Glomerular endothelial cell (primary cell): ENCODE measurements at places on chromosomes 4 and X. TPM values are rescaled to one million over a fixed set of nuclear protein-coding genes. Genes with fewer than 3 reads are reported as not detected.
A peak's percentile ranks its signal among the peaks of the same experiment; 100 is the strongest.

The EDA2R gene
- 7.0 and 7.6 TPM in 2 replicates for total RNA-seq

The CFAP299 gene
- not detected in 2 replicates for total RNA-seq

The SHROOM2 gene
- total RNA-seq = 41.9 and 46.0 TPM in 2 replicates

The RNF150 gene
- total RNA-seq = 0.53 and 0.93 TPM in 2 replicates

The TKTL2 gene
- total RNA-seq = not detected in 2 replicates

The HSD17B13 gene
- total RNA-seq = not detected in 2 replicates

The NDST3 gene
- 0.19 TPM in 1 of 2 replicates, not detected in the other for total RNA-seq

The HSFX1 gene
- 1.2 and 2.1 TPM in 2 replicates for total RNA-seq

The BMX gene
- 3.3 and 24.9 TPM in 2 replicates for total RNA-seq

- DNase-seq = no peak
Measured at GRCh38 chr4:145107126-145107525, 9.0 kb downstream of the ABCE1 start.

- no peak for DNase-seq
Measured at GRCh38 chrX:101395789-101396188, 5.0 kb downstream of the RPL36A start.

GRCh38 chr4:124644621-124645020 is 67.9 kb downstream of the ANKRD50 start:
- DNase-seq = no peak

- DNase-seq = no peak
Measured at GRCh38 chrX:139892512-139892911, 40.3 kb downstream of the ATP11C start.

DNA sequence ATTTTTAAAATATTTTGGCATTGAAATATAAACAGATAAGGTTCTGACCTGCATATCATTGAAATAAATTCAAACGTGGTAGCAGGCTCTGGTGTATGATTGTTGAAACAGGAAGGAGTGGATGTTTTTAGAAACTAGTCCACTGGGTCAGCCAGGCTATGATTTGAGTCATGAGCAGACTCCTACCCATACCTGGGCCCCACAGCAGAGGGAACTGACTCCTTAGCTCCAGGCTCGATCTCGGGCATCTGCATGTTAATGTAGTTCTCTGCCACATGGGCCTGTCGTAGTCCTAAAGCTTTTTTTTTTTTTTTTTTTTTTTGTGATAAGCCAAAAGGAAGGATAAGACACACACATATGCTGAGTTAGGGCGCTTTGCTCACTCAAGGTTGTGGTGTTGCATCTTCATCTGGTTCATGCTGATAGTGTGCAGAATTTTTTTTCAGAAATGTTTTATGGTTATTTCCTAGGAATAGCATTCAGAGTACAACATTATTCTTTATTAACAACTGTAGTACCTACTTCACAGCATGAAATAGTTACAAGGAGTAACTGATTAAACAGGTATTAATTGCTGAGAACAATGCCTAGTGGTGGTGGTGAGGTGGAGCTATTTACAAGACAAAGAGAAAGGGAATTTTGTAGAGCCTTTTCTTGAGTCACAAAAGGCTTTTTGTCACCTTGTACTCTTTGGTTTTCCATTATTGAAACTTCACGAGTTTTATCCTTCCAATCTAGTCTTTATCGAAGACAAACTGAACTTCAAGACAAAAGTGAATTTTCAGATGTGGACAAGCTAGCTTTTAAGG is 27.3 kb downstream of the OFD1 start:
- no peak for DNase-seq

DNA sequence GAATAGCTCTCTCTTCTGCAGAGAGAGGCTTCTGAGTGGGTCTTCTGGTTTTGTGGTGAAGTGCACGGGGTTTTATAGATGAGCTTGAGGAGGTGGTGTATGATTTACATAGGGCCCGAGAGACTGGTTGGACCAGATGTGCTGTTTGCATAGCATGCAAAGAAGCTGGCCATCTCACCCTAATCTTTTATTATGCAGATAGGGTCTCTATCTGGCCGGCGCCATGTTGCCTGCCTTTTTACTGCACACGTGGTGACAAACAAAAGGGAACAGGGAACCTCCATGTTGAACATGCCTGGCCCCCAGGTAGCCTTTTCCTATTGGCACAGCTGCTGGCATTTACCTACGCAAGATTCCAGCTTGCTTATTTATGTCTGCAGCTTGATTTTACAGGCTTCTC is 473.3 kb upstream of the FAM47C start:
- no peak for DNase-seq

- no peak for DNase-seq
Measured at GRCh38 chr4:147056940-147057610, 111.4 kb upstream of the TTC29 start.

- no peak for DNase-seq
Measured at GRCh38 chrX:133674726-133675470, 259.6 kb upstream of the GPC4 start.

DNA sequence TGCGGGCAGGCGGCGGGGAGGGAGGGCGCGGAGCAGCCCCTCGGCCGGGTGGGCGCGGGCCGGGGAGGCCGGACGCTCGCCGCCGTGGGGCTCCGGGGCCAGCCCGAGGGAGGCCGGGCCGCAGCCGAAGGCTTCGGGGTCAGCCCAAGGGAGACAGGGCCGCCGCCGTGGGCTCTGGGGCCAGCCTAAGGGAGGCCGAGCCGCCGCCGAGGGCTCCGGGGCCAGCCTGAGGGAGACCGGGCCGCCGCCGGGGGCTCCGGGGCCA is 251 bp downstream of the KIAA0232 start:
- no peak for DNase-seq

- DNase-seq = no peak
Measured at GRCh38 chrX:19876962-19877361, 10.4 kb downstream of the SH3KBP1 start.

DNA sequence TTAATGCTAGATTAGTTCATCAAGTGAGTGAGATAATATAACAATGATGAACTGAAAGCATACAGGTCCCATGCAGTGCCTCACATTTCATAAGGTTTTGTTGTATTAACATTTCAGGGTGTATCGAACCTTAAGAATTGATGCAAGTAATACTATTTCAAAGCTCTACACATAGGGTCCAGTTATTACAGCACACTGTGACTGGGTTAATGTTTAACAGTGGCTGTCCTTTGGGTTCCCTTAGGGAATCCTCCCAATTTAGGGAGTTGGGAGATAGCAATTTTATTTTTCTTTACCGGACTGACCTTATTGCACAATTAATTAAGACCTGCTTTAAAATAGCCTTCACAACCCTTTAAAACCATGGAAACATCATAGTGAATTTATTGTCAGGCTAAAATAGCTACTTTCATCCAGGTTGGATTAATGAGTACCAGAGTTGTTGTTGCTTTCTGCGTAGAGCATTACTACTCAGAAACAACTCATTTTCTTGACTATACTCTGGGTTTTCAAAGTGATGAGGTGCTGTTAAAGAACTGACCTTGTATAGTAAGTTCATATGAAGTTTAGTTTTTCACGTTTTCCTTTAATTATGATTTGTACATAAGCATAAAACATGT is 134.4 kb downstream of the AKAP4 start:
- DNase-seq = no peak

DNA sequence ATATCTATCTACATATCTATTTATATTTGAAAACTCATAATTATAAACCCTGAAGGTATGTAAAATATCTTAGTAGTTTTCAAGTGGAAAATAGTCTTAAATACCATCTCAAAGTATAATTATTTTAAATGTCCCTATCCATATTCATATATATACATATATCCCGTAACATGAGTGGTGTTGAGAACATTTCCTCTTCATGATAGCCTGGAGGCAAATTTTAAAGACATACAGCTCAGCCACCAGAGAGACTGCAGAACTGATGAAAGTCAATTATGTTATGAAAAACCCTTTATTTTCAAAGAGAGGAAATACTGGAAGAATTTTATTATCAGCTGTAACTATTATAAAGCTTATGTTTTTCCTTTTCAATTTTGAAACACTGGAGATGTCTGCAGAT is 1806.7 kb upstream of the PCDH7 start:
- DNase-seq = no peak

GRCh38 chr4:163484906-163485305 is 9.6 kb upstream of the TMA16 start:
- DNase-seq = peak; percentile 29

DNA sequence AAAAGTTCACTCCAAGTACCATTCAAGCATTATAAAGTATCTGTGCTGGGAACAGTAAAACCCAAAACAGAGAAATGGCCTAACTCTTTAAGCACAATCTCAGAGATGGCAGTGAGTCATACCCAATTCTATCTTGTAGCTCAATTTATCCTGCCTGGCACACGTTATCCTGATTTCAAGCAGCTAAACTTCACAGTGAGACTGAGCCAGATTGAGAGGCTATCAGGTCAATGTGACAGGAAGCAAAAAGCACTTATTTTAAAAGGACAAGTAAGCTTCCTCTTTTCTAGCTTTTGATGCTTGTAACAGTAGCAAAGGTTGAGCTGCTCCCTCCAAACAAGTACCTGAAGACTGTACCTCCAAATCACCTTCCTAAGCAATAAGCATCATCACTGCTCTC is 324.9 kb downstream of the NAF1 start:
- DNase-seq = no peak

- DNase-seq = no peak
Measured at GRCh38 chr4:120327276-120327675, 260.6 kb upstream of the MAD2L1 start.

DNA sequence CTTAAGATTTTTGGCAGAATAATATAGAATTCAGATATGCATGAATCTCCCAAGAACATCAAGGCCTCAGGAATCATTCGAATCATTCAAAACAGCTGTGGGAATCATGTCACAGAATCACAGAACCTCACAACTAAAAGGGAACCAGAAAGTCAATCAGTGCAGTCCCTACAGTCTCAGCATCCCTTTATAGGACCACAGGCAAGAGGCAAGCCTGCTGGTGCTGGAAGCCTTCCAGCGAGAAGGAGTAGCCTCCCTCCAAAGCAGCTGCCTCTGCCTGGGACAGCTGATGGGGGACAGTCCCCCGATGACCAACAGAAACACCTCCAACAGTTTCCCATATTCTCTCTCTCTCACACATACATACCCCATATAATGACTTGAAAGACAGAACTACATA is 20.7 kb downstream of the QDPR start:
- DNase-seq = no peak

DNA sequence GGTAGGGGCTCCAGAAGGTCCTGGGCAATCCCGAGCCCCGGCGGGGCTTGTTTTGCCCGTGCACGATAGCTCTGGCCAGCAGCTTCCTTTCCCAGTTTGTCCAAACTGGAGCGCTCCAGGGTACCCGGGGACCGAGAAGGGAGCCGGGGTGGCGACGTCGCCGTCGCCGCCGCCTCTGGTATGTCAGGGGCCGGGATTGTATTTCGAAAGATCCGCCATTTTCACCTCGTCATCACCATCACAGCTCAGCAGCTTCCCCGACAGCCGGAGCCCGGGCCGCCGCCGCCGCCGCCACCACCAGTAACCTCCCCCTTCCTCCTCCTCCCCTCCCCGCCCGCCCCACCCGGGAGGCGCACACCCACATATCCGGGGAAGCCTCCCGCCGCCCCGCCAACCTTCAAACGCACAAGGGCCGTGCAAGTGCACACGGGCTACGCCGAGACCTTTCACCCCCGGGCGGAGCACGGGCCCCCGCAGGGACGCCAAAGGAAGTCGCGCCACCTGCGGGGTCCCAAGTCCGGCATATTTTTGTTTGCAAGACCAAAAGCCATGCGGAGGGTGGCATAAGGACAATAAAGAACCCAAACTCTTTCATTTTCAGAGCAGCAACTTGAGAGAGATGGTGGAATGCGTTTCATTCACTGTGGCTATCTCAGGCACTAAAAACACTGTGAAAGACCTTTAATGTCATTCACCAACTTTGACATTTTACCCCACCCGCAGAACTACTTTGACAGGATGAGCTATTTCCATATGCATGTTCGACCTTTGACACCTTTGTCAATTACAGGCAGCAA is at the start of gene LIN54:
TSS of gene LIN54 (minus strand) at position 302 of the 797 bp plus-strand sequence. CDS start 25,979 bp downstream, outside the sequence.
- DNase-seq = no peak

- DNase-seq = no peak
Measured at GRCh38 chr4:181645489-181645888, 597.7 kb upstream of the TENM3 start.

DNA sequence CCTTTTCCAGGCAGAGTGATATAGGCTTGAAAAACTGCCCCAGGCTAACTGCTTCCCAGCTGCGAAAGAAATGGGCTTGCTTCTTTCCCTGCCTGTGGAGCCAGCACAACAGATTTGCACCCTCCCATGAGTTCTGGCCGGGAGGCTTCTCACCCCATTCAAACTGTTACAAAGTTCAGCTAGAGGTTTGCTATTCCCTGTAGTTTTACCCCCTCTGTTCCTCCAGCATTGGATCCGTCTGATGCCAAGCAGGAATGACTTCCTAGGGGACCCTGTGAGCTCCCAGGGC is 87.6 kb upstream of the NDST4 start:
- DNase-seq = no peak

DNA sequence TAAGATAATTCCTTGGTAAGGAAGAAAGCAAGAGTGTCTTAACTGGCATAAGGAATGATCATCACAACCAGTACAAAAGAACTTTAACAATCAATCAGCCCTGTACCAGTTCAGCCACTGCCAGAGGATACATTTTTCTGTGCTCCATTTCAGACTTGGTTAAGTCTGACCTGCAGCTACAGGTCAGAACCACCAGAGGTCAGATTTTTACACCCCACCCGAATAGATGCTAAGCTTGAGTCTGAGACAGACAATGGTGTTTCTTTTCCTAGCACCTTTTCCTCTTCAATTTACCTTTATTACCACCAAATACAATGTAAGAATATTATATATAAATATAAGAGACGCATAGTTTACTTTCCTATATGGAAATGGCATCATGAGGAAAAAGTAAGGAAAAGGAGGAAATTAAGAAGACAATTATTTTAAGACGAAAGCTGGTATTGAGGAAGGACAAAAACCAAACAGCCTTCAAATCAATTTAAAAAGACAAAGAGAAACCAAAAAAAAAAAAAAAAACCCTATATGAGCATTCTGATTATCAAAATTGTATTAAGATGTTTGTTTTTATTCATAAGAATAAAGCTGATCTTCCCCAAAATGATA is 215.3 kb upstream of the TTC29 start:
- peak; percentile 7 for DNase-seq

- DNase-seq = no peak
Measured at GRCh38 chr4:141845901-141846300, 209.5 kb downstream of the IL15 start.

GRCh38 chr4:77393996-77394395 is 211.6 kb upstream of the CXCL13 start:
- DNase-seq = no peak
